ENCODE measurements at places on chromosomes 3 and 15.

DNA sequence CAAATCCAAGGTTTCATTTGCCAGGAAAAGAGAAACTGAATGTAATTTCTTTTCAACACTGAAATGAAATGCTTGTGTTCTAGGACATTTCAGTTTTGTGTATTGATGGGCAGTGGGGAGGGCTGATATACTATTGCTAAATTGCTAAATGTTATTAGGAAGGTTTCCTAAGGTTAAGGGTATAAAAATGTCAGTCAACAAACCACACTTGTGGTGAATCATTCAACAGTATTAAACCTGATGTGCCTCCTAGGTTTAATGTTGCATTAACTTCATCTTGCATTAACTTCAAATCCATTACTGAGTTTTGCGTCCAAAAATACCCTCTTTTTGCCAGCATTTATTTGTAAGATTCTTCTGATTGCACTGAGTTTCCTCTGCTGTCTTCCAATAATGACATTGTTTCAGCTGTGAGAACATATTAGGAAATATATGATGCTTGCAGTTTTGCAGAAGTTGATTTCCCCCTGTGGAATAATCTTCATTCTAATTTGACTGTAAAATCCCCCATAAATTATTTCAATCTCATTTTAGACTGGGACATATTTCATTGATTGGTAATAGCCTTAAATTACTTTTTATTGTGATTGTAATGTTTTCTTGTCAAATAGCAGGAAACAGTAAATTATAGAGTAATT is 758.3 kb downstream of the GBE1 start:
- DNase-seq: no peak

- no peak for DNase-seq
These were observed 12.0 kb downstream of the LYSMD4 start for GRCh38 chr15:99721104-99721778.

- peak; percentile 29 for DNase-seq
These were observed 80.1 kb downstream of the LRRC28 start for GRCh38 chr15:99331381-99331780.

DNA sequence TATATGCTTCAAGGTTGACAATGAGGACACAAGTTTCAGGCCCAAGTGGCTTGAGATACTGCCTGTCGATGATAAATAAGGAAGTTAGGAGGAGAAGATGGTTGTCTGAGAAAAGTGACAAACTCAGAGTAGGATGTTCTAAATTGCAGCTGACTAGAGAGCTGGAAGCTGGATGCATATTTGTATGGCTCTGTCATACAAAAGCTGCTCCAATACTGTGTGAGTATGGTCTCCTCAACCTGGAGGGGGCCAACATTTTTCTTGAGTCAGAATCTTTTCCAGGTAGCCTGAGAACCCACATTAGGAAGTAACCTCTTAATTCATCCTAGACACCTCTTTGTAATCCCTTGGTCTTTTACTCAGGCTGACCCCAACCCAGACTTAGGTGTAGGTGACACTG is 28.4 kb upstream of the TPRG1 start:
- DNase-seq: peak; percentile 35

GRCh38 chr3:12986521-12986920 is 86.7 kb downstream of the IQSEC1 start:
- DNase-seq: no peak
